CD8-positive, alpha-beta T cell (primary cell): ENCODE measurements at places on chromosomes 7 and 10.

DNA sequence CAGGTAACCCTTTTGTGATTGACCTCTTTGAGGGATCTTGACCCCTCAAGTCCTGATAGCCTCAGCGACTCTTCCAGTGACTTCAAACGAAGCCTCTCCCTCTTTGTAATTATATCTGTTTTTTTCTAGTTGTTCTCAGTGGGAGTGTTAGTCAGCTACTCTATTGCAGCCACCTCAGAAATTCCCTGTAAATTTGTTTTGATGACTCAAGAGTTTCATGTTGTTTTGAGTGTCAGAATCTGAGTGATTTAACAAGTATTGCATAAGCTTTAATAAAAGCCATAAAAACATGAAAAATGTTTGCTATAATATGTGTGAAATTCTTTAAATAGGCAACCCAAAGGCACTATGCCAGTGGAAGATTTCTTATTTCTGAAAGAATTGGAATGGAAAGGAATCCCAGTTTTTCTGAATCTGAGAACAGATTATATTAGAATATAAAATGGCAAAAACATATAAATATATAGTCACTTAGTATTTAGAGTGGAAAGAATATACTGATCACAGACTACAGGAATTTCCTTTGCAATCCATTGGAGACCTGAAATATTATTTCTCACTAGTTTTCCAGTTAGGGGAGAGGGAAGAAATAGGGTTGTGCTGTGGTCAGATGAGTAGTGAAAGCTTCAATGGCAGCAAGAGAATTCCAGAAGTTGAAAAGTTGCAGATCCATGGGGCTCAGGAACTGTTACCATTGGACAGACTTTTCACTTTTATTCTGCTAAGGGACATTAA lies 94.4 kb upstream of the SEMA3C start:
- no peak for DNase-seq

DNA sequence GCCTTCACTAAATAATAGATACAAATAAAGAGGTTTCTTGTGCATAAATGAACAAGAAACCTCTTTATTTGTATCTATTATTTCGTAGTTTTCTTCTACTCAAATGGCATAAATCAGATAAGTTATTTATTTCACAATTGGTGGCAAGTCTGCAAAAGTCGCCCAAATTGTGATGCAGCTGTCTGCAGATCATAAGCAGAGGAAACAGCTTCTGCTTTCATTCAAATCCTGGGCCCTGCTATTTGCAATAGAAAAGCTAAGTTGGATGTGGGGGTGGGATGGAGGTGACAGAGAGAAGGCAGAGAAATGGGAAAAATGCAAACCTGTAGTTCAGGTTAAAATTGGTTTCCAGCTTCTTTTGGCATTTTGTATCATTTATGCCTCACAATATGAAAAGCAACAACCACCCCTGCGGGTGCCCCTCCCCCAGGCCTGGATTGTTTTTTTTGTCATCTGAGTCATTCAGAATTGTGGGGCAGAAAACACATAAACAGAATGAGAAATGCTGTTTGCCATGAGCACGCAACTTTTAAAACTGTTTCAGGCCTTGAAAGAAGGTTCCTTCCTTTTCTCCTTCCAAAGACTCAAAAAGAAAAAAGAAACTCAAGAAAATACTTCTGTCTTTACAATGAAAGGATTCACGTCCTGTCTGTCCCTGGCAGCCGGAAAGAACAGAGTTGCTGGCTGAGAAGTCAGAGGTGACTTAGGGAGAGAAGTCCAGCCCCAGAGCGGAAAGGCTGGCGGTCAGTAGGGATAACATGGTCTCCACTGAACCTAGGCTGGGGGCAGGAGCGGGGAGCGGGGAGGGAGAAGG lies 132.9 kb downstream of the BAMBI start:
- DNase-seq = no peak

- no peak for DNase-seq
These were observed 29.1 kb downstream of the GTF2IRD1 start for GRCh38 chr7:74482629-74483401.

DNA sequence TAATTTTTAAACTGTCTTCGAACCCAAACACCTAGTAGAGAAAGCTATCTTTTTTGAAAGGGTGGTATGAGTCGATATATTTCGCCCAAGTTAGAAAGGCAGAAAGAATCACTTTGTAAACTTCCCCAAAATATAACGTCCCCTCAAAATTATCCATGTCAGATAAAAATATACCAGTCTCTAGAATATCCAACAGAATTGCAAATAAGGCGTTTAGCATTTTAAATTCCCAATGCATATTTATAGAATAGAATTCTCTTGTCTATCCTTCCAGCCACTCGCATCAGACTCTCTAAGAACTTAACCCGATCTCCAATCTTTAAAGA lies 2.1 kb downstream of the CTBP2 start:
- DNase-seq = no peak

GRCh38 chr10:117541405-117541908 lies 1.1 kb upstream of the EMX2 start:
- no peak for DNase-seq

- DNase-seq = no peak
These were observed 767 bp downstream of the EIF4EBP2 start for GRCh38 chr10:70404787-70405036.

DNA sequence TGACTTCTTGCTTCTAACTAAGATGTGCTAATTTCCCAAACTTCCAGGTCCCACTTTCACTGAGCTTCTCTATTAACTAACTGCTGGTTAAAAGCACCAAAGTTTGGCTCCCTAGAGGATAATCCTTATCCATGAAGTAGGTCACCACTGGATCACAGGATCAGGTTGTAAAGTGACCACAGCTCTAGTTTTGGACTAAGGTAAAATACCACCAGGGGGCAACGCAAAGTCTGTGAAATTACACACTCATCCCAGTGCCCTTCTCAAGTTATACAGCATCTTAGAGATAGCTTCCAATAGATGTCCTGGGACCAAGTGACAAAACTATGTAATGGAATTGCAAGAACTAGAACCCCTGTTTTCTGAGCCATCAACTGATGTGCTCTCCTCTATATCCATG lies 116.4 kb upstream of the ASAH2 start:
- DNase-seq = no peak

- no peak for DNase-seq
These were observed 15.6 kb downstream of the COBL start for GRCh38 chr7:51300762-51301674.

DNA sequence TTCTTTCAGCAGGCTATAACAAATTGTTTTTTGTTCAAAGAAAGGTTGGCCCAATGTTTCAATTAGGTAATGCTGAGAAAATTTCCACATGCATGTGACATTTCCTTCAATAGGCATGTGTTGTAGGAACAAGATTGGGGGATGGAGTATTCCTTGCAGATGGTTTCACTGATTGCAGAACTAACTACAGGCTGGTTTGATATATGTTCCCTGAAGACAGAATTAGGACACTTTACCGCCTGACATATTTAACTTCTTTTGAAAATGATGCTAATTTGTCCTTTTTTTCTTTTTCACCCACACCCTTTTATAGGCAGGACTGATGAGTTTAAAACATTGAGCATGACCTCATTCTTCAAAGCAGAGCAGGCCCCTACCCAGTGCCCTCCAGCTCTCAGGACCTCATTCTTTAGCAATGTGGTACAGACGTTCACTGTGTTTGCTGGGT lies 163.3 kb downstream of the CPED1 start:
- DNase-seq = no peak

DNA sequence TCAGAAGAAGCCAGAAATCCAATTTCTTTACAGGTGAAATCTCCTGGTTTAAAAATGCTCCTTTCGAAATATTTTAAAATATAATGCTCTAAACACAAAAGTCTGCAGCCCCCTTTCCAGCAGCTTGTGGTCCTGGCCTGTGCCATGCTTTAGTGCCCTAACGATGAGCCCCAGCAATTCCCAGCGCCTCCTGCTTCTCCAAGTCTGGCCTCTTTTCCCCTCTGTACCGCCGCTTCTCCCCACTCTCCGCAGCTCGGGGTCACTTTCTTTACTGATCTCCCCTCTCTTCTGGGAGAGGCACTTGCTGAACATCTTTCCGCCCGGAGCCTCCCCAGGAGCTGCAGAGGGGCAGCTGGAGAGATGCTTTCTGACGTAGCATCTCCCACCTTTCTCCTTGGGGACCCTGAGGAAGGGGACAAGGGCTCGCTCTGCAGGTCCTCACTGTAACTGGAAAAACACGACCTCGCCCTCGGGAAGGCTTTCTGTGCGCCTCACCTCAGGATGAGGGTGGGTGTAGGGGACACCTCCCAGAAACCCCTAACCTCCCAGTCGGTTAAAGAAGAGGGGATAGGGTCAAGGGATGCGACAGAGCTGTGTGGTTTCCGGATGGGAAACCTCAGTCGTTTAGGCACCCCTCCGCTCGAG lies 565 bp upstream of the INA start:
- DNase-seq = no peak

- no peak for DNase-seq
These were observed 32.2 kb upstream of the COL13A1 start for GRCh38 chr10:69769395-69769992.

DNA sequence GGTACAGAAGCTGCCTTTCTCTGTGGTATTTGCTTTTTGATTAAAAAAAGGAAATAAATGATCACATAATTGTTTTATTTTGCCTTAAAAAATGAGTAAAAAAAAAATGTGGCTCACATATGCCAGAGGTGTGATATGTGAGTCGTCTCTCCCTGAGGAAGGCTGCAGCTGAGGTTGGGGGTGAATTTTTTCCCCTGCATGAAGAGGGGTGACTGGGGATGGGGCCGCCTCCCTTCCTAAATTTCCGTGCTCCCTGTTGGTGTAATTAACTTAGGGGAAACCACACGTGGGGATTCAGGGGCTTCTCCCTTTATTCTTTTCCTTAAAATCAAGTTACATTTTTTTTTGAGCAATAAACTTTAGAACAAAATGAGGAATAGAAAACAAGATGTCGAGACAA lies 35.4 kb downstream of the MGMT start:
- no peak for DNase-seq

- no peak for DNase-seq
These were observed 167.5 kb downstream of the PRPF18 start for GRCh38 chr10:13754277-13754676.

- DNase-seq = no peak
These were observed 30.2 kb upstream of the ARHGAP12 start for GRCh38 chr10:31958856-31959255.

DNA sequence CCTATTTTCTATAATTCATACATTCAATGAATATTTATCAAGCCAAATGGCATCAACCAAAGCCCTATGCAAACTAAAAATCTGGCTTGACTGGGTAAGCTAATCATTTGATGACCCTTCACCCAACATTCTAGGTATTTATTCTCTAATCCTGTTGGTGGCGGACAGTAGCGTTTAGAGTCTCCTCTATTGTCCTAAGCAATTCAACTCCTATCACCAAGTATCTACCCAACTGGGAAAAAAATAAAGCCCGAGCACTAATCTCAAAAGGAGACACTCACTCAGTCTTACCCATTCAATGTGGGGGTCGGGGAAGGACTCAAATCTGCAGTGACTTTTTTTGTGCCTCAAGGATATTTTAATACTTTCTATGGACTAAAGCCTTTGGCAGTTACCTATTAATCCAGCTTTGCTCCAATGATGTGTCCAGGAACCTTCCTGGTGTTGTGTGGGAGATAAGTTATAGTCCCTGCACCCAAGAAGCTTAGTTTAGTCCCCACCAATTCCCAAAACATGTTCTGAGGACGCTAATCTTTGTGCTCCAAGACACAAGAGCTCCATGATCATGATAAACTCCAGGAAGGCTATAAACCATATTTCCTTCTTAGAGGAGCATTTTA lies 30.6 kb downstream of the DNMBP start:
- DNase-seq = no peak

GRCh38 chr10:35762311-35763030 lies 120.4 kb upstream of the FZD8 start:
- no peak for DNase-seq

DNA sequence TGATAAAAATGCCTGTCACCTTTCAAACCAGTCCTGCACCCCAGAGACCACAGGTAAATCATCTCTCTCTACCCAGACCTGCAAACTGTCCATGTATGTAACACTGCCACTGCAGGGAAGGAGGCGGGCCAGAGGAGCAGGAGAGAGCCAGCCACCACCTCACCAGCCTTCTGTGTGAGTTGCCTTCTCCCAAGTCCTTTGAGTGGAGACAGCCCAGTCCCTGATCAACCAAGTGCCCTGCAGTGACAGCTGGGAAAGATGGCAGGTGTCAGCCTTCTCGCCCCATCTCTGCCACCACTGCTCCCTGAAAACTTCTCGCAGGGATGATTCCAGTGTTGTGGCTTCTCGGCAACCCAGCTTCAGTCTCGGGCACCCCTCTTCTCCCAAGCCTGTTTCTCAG lies 42.4 kb downstream of the MTURN start:
- no peak for DNase-seq

- DNase-seq = no peak
These were observed 3.1 kb downstream of the PTF1A start for GRCh38 chr10:23194966-23195845.
